ENCODE measurements at places on chromosomes 12 and 14.
A peak's percentile ranks its signal among the peaks of the same experiment; 100 is the strongest.

GRCh38 chr12:58860788-58861240 is 59.5 kb downstream of the LRIG3 start:
- no peak for DNase-seq

DNA sequence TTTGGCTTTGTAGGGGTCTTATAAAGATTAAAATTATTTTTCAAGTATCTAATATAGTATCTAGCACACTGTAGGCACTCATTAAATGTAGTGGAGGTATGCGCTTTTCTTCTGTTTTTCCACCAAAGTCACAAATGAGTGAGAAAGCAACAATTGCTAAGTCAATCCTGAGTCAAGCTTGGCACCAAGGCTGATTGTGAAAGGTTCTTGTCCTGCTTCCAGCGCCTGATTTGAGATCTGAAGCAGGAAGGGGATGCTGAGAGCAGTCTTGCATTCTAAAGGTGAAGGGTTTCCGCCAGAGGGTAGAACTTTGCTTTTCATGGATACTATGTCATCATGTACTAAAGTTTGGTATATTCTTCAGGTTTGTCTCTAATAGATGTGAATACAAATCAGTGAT is 64.9 kb upstream of the DAAM1 start:
- DNase-seq: no peak

- no peak for DNase-seq
These were observed 65.1 kb downstream of the FBXW8 start for GRCh38 chr12:116975779-116976393.

- DNase-seq: no peak
These were observed 51.1 kb upstream of the PWP1 start for GRCh38 chr12:107634530-107634929.

DNA sequence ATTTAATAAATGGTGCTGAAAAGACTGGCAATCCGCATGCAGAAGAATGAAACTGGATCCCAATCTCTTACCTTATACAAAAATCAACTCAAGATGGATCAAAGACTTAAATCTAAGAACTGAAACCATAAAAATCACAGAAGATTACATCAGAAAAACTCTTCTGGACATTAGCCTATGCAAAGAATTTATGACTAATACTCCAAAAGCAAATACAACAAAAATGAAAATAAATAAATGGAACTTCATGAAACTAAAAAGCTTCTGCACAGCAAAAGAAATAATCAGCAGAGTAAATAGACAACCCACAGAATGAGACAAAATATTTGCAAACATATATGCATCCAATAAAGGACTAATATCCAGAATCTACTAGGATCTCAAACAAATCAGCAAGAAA is 14.3 kb upstream of the CLEC1A start:
- DNase-seq: no peak

- no peak for DNase-seq
These were observed 3.1 kb upstream of the RIC8B start for GRCh38 chr12:106771425-106771824.

GRCh38 chr12:47067771-47068431 is 11.5 kb upstream of the PCED1B start:
- no peak for DNase-seq

- DNase-seq: no peak
These were observed 365 bp downstream of the ING4 start for GRCh38 chr12:6662602-6662905.

GRCh38 chr12:58988643-58989344 is 68.5 kb upstream of the LRIG3 start:
- DNase-seq: no peak

- DNase-seq: no peak
These were observed 5.8 kb downstream of the BMAL2 start for GRCh38 chr12:27338473-27338872.

GRCh38 chr14:51225751-51226150 is 14.3 kb upstream of the TMX1 start:
- DNase-seq: no peak

GRCh38 chr14:99436247-99437180 is 44.1 kb downstream of the SETD3 start:
- DNase-seq: no peak

- DNase-seq: no peak
These were observed 173.8 kb upstream of the MIS18BP1 start for GRCh38 chr14:45426685-45427282.

GRCh38 chr12:116319898-116320621 is 42.6 kb upstream of the MED13L start:
- DNase-seq: no peak

GRCh38 chr14:63362389-63362819 is 43.7 kb upstream of the GPHB5 start:
- DNase-seq: no peak

DNA sequence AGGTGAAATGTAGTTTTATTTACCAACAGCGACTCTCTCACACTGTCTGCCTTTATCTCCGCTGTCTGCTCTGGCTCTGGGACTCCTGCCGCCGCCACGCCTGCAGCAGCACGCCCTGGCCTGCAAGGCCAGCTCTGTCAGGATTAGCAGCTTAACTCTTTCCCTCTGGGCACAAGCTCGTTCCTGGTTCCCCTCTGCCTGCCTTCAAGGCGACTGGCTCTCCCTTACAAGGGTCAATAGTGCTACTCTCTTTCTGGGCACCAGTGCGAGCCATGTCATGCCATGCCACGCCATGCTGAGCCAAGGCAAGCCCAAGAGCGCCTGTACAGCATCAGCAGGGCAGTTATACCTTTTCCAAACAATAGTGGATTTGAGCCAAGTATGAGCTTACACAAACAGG is 3.6 kb upstream of the CLEC2B start:
- no peak for DNase-seq

DNA sequence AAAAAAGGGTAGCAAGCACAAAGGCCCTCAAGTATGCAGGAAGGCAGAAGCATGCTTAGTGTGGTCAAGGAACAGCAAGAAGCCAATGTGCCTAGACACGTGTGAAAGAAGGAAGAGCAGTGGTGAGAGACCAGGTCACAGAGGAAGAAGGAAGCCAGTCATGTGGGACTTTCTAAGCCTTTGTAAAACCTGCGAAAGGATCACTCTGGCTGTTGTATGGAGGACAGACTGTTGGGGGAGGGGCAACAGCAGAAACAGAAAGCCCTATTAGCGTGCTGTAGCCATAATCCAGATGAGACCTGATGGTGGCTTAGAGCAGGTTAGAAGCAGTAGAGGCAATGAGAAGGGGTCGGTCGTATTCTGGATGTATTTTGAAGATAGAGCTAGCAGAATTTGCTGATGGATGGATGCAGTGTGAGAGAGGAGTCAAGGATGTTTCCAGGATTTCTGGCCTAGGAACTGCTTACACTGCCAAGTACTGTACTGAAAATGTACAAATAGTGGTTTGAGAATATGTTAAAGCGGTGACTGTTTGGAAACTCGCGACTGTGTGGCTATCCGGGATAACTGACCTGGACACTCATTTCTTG is 5.7 kb upstream of the MLF2 start:
- no peak for DNase-seq

- no peak for DNase-seq
These were observed 17.7 kb downstream of the PLEKHG3 start for GRCh38 chr14:64721899-64722298.

DNA sequence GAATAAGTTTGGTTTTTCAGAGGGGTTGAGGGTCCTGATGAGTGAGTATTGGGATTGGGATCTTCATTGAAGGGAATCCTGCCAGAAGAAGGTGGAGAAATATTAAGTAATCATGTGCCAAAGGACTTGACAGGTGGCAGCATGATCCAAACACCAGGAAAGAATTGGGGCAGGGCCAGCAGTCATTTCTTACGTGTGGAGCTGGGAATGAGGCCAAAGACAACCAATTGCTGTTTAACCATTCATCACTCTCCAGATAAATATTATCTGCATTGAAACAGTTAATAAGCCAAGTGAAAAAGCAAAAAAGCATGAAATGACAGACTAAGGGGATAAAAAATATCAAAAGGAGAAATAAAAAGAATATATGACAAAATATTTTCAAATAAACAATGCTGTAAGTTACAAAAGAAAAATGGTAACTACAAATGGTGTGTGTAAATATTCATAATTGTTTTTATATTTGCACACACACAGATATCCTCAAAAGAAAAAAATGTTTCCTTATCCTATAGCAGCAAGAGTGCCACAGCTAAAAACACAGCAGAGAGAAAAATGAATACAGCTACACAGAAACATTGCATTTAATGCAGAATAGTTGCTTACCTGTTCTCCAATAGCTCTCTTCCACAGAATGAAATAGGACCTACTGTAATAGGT is 26.2 kb downstream of the C2CD5 start:
- DNase-seq: no peak

- no peak for DNase-seq
These were observed 27.3 kb downstream of the PTPRB start for GRCh38 chr12:70609739-70610491.

DNA sequence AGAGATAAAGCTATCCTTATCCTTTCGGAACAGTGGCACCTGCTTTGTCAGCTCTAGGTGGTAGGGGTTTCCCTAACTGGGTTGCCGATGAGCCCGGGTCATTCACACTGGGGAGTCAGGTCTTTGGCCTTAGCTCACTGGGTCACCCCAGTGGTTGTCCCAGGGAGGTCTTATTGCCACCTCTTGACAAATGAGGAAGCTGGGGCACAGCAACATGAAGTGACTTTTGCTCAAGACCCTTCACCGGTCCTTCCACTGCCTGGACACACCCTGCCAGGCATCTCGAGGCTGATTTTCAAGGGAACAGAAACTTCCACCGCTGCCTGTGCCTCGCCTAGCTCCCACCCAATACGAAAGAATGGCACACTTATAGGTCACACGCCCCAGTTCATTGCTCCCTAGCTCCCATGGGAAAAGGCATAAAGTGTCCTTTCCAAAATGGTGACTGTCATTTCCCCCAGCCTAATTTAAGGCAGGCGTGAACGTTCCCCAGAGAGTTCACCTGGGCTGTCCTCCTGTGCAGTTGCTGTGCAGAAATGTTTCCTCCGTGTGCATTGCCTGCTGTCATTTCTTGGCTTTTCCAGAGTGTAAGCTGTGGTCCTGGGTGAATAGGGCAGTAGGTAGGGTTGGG is 156.1 kb upstream of the CCND2 start:
- DNase-seq: no peak

- DNase-seq: peak; percentile 36
These were observed 17.1 kb upstream of the EMP1 start for GRCh38 chr12:13179211-13180074.

- no peak for DNase-seq
These were observed 10.5 kb downstream of the SERPINA6 start for GRCh38 chr14:94312481-94313246.

DNA sequence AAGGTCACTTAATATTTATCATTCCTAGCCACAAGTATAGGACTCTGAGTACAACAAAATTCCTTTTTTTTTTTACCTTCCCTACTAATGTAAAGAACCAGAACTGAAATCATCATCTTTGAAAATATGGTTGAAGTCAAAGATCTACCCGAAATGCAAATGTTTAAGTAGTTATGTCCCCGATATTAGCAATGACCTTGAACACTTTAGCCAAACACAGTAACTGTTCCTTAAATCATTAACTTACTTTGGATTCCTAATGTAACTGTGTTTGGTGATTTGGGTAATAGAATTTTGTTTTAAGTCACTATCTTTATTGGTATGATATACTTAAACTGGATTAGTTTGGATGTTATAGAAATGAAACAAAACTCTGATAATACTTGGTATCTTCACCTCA is 14.4 kb downstream of the ITPR2 start:
- no peak for DNase-seq

GRCh38 chr14:76391981-76392690 is 16.2 kb downstream of the ESRRB start:
- no peak for DNase-seq

- no peak for DNase-seq
These were observed 944 bp upstream of the DHRS7 start for GRCh38 chr14:60166142-60166541.

DNA sequence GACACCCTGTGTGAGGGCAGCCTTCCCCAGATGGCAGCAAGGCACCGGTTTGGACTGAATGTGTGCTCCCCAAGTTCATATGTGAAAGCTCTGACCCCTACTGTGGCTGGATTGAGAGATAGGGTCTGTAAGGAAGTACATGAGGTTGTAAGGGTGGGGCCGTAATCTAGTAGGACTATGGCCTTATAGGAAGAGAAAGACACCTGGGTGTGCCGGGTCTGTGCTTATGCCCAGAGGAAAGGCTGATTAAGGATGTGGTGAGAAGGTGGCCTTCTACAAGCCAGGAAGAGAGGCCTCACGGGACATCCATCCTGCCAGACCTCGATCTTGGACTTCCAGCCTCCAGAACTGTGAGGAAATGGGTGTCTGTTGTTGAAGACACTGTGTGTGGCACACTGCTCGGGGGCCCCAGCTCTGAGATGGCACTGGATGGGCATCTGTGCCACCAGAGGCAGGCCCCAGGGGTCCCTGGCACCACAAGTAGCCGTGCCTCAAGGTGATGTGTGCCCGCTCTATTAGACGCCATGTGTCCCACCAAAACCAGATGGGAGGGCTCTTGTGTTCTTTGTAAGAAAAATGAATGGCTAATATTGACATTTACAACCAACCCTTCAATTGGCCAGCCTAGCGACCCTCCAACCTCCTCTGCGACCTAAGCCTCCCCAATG is 22.0 kb downstream of the FGF6 start:
- DNase-seq: no peak

DNA sequence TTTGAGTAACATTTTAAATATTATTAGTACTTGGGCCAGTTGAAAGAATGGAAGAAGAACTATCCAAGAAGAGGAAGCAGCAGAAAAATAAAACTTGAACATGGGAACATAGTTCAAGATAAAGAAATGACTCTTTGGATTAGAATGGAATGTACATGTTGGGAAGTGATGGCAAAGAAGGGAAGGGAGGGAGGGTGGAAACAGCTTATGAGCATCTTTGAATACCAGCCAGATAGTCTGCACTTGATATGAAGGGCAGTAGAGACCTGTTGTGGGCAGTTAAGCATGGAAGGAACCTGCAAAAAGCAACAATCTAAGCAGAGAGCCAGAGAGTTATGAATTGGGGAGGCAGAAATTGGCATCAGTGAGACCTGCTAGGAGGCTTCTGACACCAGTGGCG is 10.0 kb upstream of the IL22 start:
- no peak for DNase-seq

DNA sequence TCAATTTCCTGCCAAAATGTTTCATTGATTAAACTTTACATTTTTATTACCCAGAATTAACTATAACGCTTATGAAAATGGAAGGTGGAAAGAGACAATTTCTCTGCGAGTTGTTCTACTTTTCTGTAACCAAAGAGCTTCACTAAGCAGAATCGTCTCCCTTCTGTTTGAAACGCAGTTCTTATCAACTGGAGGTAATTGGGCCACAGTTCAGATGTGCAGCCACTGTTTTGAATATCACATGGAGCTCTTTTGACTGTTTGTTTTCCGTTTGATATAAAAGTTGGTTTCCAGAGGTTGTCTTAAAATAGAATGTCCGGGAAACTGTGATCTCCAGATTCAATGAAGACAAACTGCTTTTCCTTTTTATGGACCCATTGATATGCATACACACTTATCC is 183.3 kb upstream of the SEL1L start:
- DNase-seq: no peak

GRCh38 chr12:13786646-13787045 is 194.8 kb downstream of the GRIN2B start:
- DNase-seq: no peak

- DNase-seq: no peak
These were observed 58.7 kb downstream of the ST8SIA1 start for GRCh38 chr12:22275843-22276242.

- no peak for DNase-seq
These were observed 203.1 kb downstream of the ETNK1 start for GRCh38 chr12:22828066-22828465.

- no peak for DNase-seq
These were observed 71.3 kb downstream of the FLRT2 start for GRCh38 chr14:85601246-85601645.

Measured in CD4-positive, alpha-beta T cell treated with Interleukin-1 beta for 1 hour (primary cell).